Caki2 (cell line): ENCODE measurements at places on chromosomes 13 and 19.

- DNase-seq, result no peak
Observed at GRCh38 chr13:33230178-33230881, 55.2 kb downstream of the STARD13 start.

- peak; percentile 2 for DNase-seq
Observed at GRCh38 chr13:81017513-81018152, 676.7 kb upstream of the SPRY2 start.

DNA sequence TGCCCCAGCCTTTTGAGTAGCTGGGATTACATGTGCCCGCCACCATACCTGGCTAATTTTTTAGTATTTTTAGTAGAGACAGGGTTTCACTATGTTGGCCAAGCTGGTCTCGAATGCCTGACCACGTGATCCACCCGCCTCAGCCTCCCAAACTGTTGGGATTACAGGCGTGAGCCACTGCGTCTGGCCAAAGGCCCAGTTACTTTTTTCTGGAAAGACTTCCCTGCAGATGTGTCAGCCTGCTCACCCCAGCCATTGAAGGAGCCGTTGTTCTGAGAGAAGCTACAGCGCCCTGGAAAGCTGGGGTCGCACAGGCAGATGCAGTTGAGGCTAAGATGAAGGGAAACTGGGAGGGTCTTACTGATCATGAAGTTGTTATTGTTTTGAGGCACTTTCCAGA lies 7.9 kb upstream of the ZNF626 start:
- no peak for DNase-seq

DNA sequence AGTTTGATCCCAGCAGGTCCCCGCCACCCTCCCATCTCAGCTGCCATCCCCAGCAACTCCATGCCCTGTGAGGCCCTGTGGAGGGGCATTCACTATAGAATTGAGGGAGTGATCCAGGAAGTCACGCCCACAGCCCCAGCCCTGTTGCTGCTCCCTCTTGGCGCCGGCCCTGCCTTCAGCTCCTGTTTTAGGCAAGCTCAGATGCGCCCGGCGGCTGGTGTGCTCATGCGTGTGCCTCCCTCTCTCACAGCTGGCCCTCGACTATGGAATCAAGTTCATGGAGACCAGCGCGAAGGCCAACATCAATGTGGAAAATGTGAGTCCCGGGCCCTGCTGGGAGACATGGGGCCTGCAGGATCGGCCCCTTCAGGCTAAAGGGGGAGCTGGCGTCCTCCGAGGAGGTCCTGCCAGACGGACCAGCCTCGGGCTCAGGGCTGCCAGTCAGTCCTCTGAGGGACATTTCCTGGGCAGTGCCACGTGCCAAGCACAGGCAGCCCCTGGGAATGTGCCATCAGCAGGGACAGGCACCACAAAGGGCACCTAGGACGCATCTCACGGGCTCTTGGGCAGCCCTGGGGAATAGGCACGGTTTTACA lies 15.6 kb upstream of the HSH2D start:
- no peak for DNase-seq

DNA sequence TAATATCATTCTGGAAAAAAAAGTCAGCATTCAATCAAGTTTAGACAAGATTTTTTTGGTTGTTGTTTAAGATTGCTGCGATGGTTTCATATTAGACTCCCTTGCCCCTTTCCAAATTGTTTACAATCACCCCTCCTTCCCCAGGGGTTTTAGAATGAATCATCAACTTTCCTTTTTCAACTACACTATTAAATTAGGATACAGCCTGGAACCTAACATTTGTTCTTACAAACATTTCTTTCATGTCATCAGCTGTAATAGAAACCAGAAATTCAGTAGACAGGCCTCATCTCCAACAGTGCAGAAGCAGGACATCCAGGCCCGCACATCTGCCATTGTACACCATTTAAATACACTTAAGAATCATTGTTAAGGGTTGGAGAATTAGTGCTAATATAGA lies 44.4 kb upstream of the WDFY2 start:
- DNase-seq, result no peak

DNA sequence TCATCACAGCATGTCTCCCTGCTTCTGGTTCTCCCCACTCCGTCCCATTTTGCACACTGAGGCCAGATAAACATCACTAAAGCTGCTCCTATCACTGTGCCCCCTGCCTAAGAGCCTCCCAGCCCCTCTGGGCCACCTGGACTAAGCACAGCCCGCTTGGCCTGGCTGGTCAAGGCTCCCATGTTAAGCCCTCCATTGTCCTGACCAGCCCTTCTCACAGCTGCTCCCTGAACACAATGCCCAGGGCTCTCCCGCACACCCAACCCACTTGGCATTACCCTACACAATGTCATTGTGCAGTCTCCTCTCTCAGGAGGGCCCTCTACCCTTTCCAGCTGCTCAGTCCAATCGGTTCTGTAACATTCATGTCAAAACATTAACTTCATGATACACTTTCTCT lies 133.4 kb downstream of the NUFIP1 start:
- DNase-seq, result no peak
